T-helper 9 cell (primary cell): ENCODE measurements at places on chromosomes 11 and 22.

DNA sequence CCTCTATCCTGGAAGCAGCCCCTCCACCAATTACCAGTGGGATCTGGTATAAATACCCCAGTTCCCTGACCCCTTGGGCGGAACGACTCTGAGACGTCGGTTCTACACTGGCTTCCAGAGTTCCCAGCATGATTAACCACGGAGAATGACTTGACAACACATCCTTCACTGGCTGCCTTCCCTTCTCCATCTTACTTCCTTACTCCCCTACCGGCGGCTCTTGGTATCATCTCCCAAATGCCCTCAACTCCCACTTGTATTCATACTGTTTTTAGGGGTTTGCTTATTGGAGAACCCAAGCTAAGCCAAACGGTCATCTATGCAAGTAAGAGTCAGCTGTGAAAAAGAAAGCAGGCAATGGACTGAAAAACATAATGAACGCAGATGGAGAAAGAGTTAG is 56.1 kb downstream of the APOL3 start:
- no peak for DNase-seq

DNA sequence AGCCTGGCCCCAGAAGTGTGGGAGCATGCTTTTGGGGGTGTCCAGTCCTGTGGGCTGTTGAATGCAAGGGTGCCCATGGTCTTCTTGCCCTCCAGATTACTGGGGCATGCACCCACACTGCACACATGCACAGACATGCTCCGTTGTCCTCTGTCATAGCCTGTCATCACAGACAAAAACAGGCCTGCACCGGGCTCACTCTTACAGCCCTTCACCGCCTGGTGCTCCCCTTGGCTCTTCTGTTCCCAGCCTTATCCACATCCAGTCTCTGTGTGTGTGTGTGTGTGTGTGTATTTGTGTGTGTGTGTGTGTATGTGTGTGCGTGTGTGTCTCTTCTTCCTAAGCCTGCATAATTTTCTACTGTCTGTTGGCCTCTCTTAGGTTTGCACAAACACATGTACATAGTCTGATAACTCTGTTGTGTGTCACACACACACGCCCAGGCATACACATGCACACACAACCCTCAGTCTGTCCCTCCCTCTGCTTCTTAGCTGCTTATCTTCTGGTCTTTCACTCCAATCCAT is 23.4 kb upstream of the NECTIN1 start:
- no peak for DNase-seq

- DNase-seq: no peak
These were observed 51.3 kb downstream of the TUG1 start for GRCh38 chr22:31020334-31020733.

DNA sequence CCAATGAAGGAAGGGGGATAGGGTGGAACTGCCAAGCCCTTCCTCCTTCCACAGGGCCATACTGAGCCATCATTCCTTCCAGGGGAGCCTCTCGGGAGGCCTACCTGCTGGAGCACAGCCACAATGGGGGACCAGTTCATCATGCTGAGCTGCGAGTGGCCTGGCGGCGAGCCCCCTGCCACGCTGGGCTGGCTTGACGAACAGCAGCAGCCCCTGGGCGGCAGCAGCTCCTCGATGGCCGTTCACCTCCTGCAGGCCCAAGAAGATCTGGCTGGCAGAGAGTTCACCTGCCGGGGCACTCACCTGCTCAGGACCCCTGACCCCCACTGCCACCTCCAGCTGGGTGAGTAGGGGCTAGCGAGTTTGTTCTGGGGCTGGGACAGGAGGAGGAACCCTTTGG is 5.9 kb downstream of the VSIG10L2 start:
- no peak for DNase-seq

DNA sequence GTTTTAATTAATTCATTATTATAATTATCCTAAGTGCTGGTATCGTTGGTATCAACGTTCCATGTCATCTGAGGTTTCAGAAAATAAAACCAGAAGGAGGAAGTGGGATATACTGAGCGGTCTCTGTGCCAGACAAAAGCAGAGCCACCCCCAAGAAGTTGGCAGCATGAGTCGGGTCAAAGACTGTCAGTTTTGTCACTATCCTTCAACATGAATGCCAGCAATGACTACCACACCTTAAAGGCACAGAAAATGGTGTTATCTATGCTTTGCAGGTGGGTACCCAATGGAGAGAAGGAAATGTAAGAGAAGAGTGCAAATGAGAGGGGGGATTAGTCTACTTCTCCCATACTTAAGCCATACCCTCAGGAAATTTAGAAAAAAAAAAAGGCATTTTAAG is 408.5 kb downstream of the OPCML start:
- DNase-seq: no peak

DNA sequence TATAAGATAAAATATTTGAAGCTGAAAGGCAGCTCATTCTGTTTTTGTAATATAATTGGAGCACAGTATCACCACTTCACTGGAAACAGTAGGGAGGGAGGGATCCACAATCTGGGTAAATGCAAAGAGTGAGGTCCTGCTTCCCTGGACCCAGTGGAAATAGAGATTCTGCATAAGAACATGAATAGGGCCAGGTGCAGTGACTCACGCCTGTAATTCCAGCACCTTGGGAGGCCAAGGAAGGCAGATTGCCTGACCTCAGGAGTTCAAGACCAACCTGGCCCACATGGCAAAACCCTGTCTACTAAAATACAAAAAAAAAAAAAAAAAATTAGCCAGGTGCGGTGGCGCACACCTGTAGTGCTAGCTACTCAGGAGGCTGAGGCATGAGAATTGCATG is 143.7 kb downstream of the DBX1 start:
- DNase-seq: no peak

- DNase-seq: no peak
These were observed 53.5 kb downstream of the PRR5L start for GRCh38 chr11:36349351-36350136.

DNA sequence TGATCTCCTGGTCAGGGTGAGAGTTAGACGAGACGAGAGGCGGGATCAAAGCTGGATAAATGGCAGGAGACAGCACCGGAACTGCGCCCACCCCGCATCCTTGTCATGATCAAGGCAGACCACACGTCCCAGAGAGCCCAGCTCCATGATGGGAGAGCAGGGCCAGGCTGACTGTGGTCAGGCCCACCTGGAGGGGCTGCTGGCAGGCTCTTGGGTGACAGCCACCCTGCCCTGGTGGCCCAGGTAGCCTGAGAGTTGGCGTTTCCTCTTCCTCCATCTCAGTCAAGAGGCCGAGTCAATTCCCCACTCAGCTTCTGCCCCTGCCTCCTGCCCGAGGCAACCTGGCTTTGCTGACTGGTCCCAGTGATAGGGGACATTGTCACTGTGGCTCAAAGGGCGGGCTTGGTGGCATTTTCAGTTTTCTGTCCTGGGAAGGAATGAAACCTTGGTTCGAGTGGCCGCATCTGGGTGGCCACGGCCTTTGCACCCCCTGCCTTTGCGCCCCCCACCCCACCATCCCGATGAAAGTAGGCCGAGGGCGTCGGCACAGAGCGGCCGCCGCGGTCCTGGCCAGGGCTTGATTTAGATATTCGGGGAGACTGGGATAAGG is 60.8 kb upstream of the PPARA start:
- no peak for DNase-seq

DNA sequence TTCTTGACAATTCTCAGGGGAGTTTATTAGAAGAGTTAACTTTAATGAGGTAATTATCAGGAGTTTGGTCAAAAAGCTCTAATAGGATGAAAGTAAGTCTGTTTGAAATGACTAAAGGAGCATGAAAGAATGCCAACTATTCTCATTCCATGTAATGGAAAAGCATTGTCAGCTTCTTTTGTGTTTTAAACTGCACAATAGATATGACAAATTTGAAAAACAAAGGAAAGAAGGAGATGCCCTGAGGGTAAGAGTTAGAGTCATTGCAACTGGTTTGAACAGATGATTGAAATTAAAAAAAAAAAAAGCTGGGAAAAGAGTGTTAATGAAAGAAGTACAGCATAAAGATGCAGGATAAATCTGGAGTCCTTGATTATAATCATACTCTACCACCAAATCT is 296.8 kb upstream of the FOLH1 start:
- DNase-seq: no peak

- DNase-seq: no peak
These were observed 34.1 kb downstream of the CERK start for GRCh38 chr22:46703996-46704370.

DNA sequence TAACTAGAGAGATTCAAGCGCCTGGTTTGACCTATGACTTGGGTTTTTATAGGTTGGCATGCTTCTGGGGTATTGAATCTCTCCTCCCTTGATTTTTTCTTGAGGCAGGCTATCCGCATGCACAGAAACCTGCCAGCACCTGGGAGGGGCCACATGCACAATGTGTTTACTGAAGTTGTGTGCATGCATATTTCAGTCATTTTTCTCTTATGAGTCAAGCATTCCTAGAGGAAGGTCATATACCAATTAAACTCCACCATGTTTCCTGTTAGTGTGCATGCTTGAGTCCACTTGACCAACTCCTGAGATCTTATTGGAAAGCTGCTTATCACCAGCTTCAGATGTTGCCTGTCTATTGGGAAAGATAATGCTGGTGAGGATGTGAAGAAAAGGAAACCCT is 1718.4 kb downstream of the LRRC4C start:
- DNase-seq: no peak

- no peak for DNase-seq
These were observed 8.2 kb downstream of the CDC42EP1 start for GRCh38 chr22:37568448-37569008.

DNA sequence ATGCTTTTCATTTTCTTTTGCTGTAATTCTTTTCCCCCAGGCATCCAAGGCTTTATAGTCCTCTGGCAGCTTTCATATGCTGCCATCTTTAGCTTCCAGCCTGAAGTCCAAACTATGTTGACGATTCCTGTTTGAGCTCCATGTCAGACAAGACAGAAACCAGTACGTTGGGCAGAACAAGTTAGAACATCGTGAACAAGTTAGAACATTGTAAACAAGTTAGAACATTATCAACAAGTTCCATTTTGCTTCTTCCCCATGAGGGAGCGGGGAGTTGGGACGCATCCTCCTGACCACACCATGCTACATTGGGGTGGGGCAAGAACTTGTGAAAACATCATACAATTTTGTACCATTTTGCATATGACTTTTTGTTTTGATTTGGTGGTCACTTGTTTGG is 23.9 kb downstream of the GLB1L2 start:
- no peak for DNase-seq

DNA sequence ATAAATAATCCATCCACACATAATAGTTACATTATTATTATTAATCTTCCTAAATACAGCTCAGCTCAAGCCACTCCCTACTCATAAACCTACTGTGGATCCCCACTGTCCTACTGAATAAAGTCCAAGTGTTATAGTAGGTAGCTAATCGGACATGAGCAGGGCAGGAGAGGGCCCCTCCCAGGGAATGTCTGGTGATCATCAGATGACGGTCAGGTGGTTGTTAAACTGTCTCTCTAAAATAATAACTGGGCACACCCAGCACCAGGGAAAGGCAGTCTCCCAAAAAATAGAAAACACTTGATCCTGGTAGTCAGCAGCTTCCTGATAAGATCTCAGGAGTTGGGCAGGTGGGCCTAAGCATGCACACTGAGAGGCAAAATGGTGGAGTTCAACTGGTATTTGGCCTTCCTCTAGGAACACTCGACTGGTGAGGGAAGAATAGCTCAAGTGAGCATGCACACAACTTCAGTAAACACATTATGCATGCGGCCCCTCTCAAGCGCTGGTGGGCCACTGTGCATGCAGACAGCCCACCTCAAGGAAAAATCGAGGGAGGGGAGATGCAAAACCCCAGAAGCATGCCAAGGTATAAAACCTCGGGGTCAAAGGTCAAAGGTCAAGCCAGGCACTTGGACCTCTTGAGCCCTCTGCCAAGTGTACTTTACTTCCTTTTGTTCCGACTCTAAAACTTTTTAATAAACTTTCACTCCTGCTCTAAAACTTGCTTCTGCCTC is 65.0 kb downstream of the LRRC32 start:
- DNase-seq: no peak

- no peak for DNase-seq
These were observed 1.0 kb upstream of the PLAAT2 start for GRCh38 chr11:63564056-63564774.

GRCh38 chr11:96219981-96220623 is 122.9 kb downstream of the MAML2 start:
- DNase-seq: no peak

- DNase-seq: no peak
These were observed 34.2 kb upstream of the LMO1 start for GRCh38 chr11:8297781-8298440.

DNA sequence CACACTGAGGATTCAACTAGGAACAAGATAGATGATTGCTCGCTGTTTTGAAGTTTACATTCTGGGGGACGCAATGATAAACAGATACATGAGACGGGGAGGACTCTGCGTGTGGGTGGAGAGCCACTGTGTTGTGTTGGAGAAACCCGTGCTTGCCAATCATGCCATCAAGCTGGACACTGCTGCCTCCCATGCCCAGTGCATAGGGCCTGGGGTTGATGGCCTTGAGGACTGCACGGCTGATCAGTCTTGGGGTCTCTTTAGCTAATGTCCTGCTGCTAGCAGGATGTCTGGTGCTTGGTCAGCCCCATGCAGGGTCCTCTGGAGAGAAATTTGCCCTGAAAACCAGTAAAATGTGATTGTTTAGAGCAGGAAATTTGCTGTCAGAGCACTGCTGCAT is 221.2 kb upstream of the B3GAT1 start:
- no peak for DNase-seq

- DNase-seq: no peak
These were observed 37.0 kb downstream of the PRCP start for GRCh38 chr11:82863209-82863608.

GRCh38 chr22:29944339-29944738 is 61.4 kb downstream of the MTMR3 start:
- no peak for DNase-seq

DNA sequence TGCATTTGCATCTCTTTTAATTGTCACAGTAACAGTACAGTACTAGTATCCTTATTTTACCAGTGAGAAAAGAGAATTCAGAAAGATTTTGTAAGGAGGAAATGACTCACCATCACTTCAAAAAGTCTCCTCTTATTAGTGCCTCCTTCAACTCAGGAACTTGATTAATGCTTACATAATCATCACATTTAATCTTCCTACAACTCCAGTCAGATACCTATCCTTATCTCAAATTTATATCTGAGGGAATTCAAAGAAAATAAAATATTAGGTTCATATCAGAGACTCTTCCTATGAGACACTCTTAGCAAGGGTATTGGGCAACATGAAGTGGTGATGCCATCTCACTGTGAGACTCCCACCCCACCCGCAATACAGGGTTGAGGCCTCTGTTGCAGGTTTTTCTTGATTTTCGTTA is 26.1 kb upstream of the CTSC start:
- no peak for DNase-seq
